COLO829 (cell line): ENCODE measurements at places on chromosomes 16 and 17.

DNA sequence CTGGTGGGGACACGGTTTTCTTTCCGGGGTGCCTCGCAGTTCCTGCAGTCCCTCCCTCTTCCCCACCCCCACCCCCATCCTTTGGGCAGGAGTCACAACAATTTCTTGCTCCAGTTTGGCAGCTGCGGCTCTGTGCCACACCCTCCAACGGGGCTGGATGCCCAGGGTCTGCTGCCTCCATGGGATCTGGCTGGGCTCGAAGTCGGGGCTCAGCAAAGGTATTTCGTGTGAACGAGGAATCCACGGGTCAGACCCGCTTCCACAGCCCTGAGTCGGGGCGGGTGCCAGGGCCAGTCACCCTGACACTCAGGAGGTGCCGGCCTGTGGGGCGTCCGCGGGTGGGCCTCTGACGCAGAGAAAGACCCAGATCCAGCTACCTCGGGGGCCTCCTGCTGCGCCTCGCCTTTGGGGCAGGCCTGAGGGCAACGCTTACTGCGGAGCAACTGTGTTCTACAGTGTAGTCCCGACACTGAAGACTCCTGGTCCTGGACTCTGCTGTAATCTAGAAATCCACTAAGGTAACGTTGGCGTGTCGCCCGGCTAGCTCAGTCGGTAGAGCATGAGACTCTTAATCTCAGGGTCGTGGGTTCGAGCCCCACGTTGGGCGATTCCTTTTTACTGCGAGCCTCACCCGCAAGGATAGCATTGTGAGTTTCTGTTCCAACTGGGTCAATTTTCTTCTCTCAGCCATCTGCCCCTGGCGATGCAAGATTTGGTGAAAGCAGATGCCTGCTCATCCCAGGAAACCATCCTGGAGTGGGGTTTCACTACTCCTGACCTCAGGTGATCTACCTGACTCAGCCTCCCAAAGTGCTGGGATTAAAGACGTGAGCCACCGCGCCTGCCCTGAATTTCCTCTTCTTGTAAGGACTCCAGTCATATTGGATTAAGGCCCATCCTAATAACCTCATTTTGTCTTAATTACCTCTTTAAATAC is 12.6 kb upstream of the OR1F1 start:
- DNase-seq, result no peak

DNA sequence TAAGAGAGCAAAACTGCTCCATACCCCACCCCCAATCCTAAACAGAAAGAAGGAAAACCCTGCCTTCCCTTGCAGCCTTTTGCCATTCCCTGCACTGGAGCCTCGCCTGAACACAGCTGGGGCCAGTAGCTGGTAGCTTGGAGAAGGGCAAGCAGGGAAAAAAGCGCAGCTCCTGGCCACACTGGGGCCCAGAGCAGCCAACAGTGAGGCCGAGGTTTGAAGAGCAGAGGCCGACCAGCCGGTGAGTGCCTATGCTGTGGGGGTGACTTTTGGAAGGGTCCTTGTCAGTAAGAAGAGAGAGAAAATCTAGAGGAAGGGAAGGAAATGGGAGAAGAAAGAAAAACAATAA is 3.2 kb upstream of the HOXB9 start:
- DNase-seq, result no peak

GRCh38 chr17:58960068-58960467 is 146.6 kb downstream of the TRIM37 start:
- DNase-seq, result no peak

GRCh38 chr17:19335951-19336631 is 26.4 kb downstream of the B9D1 start:
- no peak for DNase-seq

- DNase-seq, result no peak
These were observed 9.2 kb downstream of the TANC2 start for GRCh38 chr17:62975206-62975605.

GRCh38 chr17:70622368-70623260 is 453.3 kb downstream of the KCNJ2 start:
- peak; percentile 31 for DNase-seq

GRCh38 chr17:27216836-27217235 is 77.1 kb upstream of the WSB1 start:
- DNase-seq, result no peak

GRCh38 chr17:3033248-3033640 is 30.2 kb downstream of the OR1D5 start:
- DNase-seq, result no peak

GRCh38 chr16:48164907-48165715 is 9.3 kb upstream of the ABCC12 start:
- DNase-seq, result peak; percentile 48

DNA sequence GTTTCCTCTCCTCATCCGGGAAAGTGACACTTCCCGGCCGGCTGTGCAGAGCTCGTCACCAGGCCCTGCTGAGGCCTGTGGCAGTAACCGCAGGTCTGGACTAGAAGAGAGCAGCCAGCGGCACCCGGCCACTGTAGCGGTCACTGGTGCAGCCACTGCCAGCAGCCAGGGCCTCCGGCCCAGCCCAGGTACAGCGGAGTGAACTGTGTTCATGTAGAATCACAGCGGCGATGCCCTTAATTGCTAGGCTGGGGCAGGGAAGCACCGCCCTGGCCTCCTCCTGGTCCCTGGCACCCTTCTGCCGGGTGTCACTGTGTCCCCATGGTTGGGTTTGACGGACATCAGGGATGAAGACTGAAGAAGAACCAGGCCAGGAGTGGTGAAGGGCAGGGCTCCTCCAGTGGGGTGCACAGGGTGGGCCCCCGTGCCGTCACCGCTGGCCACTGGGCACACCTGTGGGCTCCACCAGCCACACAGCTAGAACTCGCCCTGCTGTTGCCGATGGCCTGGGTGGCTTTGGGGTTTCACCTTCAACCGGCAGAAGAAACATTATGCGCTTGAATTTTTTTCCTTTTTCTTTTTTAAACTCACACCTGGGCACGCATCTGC is 165.2 kb upstream of the CHMP6 start:
- DNase-seq, result no peak

- DNase-seq, result no peak
These were observed 20.4 kb downstream of the CEP295NL start for GRCh38 chr17:78882540-78883088.
